ENCODE measurements at places on chromosomes 6 and 20. TPM values are rescaled to one million over a fixed set of nuclear protein-coding genes. Genes with fewer than 3 reads are reported as not detected.

DNA sequence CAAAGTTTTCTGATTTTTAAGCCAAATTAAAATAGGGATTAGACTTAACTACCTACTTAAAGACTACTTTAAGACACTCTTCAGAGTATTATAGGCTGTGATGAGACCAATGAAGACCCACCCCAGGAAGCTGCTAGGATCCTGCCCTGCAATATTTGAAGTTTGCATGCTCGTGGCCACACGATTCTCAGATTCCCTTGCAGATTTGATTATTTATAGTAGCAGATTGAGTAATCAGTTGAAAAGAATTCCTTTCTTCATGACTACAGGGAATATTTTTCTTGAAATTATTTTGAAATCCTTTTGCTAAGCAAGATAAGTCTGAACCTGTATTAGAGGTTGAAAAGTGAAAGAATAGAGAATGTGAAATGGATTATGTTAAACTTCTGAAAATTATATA is 122.3 kb downstream of the B3GAT2 start:
- H3K4me1 ChIP-seq: peaks cover 5% of the 10 kb centered on the region
- no peak for DNase-seq
- no peaks in the 10 kb centered on the region for H3K36me3 ChIP-seq
- no peak overlapping the region for H3K27ac ChIP-seq
- no peaks in the 10 kb centered on the region for H3K27me3 ChIP-seq
- no peak overlapping the region for H3K4me3 ChIP-seq

GRCh38 chr6:22141241-22141745 is 155.5 kb downstream of the PRL start:
- H3K27me3 ChIP-seq: no peaks in the 10 kb centered on the region
- no peak for DNase-seq
- no peak overlapping the region for H3K27ac ChIP-seq
- no peak overlapping the region for H3K4me3 ChIP-seq
- no peaks in the 10 kb centered on the region for H3K4me1 ChIP-seq
- H3K36me3 ChIP-seq: no peaks in the 10 kb centered on the region

GRCh38 chr6:120671519-120671918 is 662.8 kb downstream of the TBC1D32 start:
- H3K4me1 ChIP-seq: no peaks in the 10 kb centered on the region
- H3K27ac ChIP-seq: no peak overlapping the region

DNA sequence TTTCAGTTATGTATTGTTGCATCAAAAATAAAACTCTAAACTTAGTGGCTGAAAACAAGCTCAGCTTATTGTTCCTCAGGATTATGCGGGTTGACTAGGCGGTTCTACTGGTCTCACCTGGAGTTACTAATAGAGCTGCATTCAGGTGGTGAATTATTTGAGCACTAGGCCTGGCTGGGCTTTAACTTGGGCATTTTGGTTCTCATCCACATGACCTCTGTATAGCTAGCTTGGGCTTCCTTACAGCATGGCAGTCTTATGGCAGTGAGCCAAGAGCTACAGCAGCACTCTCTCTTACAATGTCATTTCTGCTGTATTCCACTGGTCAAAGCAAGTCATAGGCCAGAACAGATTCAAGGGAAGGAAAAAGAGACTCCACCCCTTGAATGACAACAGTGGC is 1.6 kb downstream of the PGBD1 start:
- H3K4me1 ChIP-seq: no peaks in the 10 kb centered on the region
- H3K4me3 ChIP-seq: no peak overlapping the region
- no peaks in the 10 kb centered on the region for H3K27me3 ChIP-seq

GRCh38 chr20:34260208-34260942 is 19.2 kb downstream of the ASIP start:
- H3K27me3 ChIP-seq: no peaks in the 10 kb centered on the region
- H3K4me3 ChIP-seq: no peak overlapping the region
- no peaks in the 10 kb centered on the region for H3K36me3 ChIP-seq
- no peak for DNase-seq
- no peaks in the 10 kb centered on the region for H3K4me1 ChIP-seq
- H3K27ac ChIP-seq: no peak overlapping the region

DNA sequence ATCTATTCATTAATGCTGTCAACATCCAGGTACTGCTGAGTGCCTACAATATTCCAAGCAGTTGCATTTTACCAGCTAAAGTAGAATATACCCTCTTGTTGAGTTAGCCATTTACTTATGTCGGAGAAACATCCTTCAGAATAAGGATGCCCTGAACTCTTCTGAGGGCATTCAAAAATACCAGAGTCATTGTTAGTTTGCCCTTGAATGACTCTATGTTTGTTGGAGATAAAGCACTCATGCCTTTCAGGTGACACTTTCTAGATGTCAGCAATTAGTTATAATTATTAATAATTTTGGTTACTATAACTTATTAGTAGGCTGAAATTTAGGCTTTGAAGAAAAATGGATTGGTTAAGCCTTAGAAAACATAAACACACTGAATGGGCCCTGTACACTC is 286.2 kb upstream of the STXBP5 start:
- H3K4me1 ChIP-seq: peaks cover 26% of the 10 kb centered on the region
- H3K27ac ChIP-seq: no peak overlapping the region
- H3K4me3 ChIP-seq: no peak overlapping the region
- no peaks in the 10 kb centered on the region for H3K36me3 ChIP-seq
- no peak for DNase-seq

DNA sequence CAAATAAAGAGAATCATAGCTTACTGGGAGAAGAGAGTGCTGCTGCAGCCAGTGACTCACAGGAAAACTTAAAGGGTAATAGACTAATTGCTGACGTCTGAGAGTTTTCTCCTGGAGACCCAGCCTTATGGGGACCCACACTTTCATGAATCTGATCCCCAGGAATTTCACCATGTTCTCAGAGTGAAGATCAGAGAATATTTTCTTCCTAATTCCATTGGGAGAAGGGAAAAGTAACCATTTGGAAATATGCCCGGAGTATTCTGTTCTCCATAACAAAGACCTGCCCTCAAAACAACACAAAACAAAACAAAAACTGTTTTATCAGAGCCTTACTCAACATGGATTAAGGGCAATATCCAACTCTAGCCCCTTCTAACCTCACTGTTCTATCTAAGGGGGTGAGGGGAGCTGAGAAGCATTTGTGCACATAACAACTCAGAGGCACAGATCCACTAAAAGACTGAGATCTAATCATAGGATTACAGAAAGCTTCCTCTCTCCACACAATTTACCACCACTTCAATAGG is 168.2 kb upstream of the SSTR4 start:
- H3K27me3 ChIP-seq: no peaks in the 10 kb centered on the region
- no peak overlapping the region for H3K27ac ChIP-seq
- no peak for DNase-seq
- no peak overlapping the region for H3K4me3 ChIP-seq

Gene IL17A
- total RNA-seq: not detected

Gene PPP1R3D
- 7.2 TPM for total RNA-seq

Gene SCRT2
- total RNA-seq: not detected

Gene HLA-DRB5
- total RNA-seq: 56.1 TPM

Data from tibial nerve (tissue), 4 donors.